ENCODE measurements at places on chromosomes 3 and 15. TPM values are rescaled to one million over a fixed set of nuclear protein-coding genes. Genes with fewer than 3 reads are reported as not detected.

The PRRT3 gene
- total RNA-seq: 1.0 TPM

The MESP1 gene
- 4.6 TPM for total RNA-seq

The GOLGA8G gene
- total RNA-seq: not detected

The SLC28A1 gene
- not detected for total RNA-seq

The CHL1 gene
- 9.1 TPM for total RNA-seq

The CELF6 gene
- 3.0 TPM for total RNA-seq

The ZNF385D gene
- total RNA-seq: 1.9 TPM

The PLIN1 gene
- 5.2 TPM for total RNA-seq

The CRYBG3 gene
- 71.6 TPM for total RNA-seq

The FSIP1 gene
- 5.1 TPM for total RNA-seq

The CASR gene
- 1.2 TPM for total RNA-seq

The GMPS gene
- 35.4 TPM for total RNA-seq

The SPINK8 gene
- not detected for total RNA-seq

The ECE2 gene
- total RNA-seq: 2.2 TPM

The RBP2 gene
- total RNA-seq: 3.5 TPM

The ERICH6 gene
- total RNA-seq: not detected

The EPHA3 gene
- total RNA-seq: 6.6 TPM

The BSN gene
- 1.2 TPM for total RNA-seq

The HDAC11 gene
- total RNA-seq: 28.7 TPM

The WDR49 gene
- 0.46 TPM for total RNA-seq

All from mucosa of descending colon (tissue), 3 donors.